ENCODE measurements at places on chromosomes 2 and 18.
A peak's percentile ranks its signal among the peaks of the same experiment; 100 is the strongest.

- no peak for DNase-seq
These were observed 2.8 kb downstream of the SNORC start for GRCh38 chr2:232872826-232873225.

DNA sequence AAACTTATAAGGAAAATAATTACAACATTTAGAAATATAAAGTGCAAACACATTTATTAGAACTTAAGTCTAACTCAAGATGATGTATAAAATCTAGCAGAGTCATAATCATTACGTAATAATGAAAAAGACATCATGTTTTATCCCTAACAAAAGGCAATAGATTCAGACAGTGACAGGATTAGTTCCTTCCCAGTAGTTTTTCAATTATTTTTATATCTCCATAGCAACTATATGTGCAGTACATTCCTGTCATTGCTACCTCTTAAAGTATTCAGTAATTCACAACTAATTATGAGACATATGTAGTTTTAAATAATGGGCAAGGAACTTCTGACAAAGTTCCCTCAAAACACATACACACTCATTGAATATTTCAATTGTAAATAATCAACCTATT, 687.9 kb downstream of the CCDC85A start:
- DNase-seq: no peak

DNA sequence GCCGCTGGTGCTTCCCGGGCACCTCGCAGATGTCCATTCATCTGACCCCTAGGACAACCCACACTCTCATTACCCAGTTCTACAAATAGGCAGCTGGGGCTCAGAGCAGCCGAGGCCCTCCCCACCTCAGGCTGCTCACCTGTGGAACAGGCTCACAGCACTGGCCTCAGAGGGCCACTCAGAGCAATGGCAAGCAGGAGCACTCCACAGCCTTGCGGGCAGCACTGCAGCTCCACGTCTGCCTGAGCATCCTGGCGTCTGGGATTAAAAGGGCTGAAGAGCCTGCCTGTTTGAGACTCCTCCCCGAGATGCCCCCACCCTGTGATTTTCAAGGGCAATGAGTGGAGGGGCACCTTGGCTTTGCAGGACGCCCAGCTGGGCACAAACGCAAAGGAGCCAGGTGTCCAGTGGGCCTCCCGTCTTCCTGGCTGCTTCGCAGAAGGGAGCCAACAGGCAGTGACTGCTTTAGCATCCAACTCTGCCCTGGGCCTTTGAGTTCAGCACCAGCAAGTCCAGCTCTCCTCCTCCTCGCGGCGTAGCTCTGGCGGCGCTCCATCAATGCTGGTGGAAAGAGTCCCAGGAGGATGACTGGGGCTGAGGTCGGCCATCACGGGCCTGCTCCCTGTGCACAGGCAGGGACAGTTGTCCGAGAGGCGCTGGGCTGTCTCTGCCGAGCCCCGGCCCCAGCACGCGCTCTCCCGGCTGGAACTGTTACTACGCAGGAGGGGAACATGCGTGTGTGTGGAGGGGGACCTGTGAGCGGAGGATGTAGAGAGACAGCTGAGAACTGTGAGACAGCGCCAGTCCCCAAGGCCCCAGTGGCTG, 297.2 kb downstream of the NDUFA10 start:
- no peak for DNase-seq

DNA sequence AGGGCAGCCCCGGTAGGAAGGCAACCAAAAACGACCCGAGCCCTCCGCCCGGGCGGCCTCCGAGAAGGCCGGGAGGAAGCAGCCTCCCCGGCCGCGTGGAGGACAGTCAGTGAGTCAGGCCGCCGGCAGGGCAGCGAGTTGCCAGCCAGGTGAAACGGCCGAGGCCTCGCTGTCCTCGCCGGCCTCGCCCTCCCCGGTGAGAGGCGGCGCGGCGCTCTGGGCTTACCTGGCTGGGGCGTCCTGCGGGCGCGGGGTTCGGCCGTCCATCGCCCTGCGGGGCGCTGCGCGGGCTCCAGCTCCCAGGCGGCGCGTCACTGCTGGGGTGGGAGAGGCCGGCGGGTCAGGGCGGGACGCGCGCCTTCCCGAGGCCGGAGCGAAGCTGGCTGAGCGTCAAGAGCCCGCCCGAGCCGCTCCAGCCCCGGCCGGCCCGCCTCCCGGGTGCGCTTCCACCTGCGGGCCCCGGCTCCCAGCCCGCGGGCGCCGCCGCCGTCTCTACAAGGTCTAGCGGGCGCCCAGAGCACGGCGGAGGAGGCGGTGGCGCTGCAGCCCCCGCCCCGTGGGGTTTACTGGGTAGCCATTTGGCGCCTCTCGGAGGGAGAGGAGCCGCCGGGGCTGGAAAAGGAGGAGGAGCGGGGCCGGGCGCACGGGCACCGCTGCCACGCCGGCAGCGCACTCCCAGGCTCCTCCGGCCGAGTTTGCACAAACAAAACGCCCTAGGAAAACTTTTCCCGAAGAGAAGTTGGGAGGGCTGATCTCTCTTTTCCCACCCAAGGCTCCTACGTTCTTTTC, 499 bp downstream of the COBLL1 start:
- peak; percentile 52 for DNase-seq

GRCh38 chr2:84856787-84857186, 24.1 kb downstream of the TRABD2A start:
- DNase-seq: no peak

GRCh38 chr2:22076454-22076853, 952.7 kb downstream of the TDRD15 start:
- no peak for DNase-seq

- no peak for DNase-seq
These were observed 594.8 kb downstream of the METTL4 start for GRCh38 chr18:1976484-1976883.

DNA sequence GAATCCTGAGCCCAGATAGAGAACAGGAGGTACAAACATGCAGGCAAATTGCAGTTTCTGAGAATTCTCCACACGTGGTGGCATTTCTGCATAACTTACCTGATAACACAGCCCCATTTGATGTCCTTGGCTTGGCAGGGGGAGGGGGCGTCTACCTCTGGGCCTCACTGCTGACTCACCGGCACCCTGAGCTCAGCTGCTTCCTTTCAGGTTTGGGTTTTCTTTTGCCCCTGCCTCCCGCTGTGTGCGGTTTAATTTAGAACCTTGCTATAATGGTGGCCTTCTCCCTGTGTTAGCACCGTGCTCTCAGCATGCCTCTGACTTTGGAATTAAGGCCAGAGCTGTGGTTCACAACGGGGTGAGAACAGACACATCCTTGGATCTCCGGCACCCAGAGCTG, 4.4 kb downstream of the CTIF start:
- DNase-seq: no peak

DNA sequence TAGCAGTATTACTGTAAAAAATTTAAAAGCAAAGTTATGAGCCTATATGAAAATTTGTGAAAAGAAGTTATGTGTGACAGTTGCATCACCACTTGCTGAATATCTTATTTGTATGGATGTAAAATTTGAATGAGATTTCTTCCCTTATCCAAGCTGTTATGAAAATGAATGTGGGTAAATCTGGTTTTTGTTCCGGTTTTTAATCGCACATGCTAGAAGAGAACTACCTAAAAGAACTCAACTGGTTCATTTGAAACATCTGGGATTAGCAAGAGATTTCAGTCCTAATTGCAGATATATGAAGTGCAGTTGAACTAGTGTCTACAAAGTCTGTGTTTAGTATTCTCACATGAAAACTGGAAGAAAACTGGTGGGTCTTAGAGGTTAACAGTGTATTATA, 467.1 kb upstream of the SPHKAP start:
- DNase-seq: no peak

- no peak for DNase-seq
These were observed 128.9 kb upstream of the OTOS start for GRCh38 chr2:240269380-240269779.

- DNase-seq: no peak
These were observed 42.1 kb upstream of the TAF1B start for GRCh38 chr2:9800975-9801726.

- peak; percentile 58 for DNase-seq
These were observed 58.3 kb downstream of the NFATC1 start for GRCh38 chr18:79453816-79454735.

DNA sequence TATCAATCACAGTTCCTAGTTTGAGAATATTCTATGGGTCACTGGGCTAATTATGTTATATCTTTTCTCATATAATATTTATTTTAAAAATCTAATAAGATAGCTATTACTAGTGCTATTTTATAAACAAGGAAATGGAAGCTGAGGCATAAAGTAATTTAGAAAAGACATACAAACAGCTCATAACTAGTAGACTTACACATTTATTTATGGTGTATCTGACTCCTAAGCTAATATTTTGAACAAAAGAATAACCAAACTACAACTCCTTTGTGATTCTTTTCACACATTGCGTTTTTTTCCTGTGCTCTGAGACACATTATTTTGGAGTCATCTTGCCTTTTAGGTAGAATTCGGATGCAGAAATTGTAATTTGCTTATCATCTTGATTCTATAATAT, 742.0 kb upstream of the LRRTM4 start:
- DNase-seq: no peak

GRCh38 chr2:3467654-3468053, 51.7 kb downstream of the ADI1 start:
- DNase-seq: no peak

GRCh38 chr2:134395779-134396178, 141.9 kb downstream of the MGAT5 start:
- no peak for DNase-seq

DNA sequence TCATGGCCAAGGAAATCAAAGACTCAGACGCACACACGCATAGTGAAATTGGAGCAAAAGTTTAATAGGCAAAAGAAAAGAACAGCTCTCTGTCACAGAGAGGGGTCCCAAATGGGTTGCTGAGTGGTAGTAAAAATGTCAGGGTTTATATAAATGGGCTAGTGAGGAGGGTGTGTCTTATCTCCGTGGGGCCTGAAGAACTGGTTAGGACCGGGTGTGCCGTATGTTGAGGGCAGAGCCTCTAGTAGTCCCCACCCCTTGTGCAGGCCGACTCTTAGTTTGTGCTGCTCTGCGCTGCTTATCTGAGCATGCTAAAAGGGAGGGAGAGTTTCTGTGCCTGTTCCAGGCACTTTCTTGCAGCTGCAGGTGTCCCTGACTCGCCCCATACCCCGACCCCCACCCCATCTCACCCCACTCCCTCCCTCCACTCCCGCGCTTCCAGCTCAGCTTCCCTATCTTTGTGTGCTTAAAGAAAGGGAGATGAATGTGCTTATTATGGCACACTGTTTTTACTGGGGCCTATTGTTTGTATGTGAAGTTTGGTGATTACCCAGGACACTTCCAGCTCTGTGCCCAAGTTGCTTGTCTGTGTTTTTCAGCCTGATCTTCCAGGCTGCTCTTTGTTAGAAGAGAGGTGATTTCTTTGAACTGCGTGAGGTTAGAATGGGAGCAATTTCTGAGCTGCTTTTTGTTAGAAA, 167.4 kb downstream of the SPAG16 start:
- no peak for DNase-seq

- DNase-seq: no peak
These were observed 300.9 kb upstream of the FBXO11 start for GRCh38 chr2:48207201-48207641.

- DNase-seq: no peak
These were observed 9.2 kb downstream of the PTPRN start for GRCh38 chr2:219300022-219300421.

DNA sequence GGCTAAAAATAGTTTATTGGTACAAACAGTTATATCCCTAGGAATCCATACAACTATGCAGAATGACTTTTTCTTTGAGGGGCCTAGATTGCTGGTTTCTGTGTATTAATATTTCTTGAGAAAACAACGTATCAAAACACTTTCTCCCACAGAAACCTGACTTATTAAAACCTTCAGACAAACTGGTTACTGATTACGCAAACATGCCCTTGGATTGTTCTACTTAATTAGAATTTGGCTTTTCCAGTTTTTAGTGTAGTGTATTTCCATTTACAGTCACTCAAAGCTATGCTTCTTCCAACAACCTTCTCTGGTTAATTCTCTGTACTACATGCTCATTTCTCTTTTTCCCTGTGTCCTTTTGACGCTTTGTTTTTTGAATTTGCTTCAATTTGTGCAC, 20.0 kb downstream of the VAPA start:
- DNase-seq: no peak

DNA sequence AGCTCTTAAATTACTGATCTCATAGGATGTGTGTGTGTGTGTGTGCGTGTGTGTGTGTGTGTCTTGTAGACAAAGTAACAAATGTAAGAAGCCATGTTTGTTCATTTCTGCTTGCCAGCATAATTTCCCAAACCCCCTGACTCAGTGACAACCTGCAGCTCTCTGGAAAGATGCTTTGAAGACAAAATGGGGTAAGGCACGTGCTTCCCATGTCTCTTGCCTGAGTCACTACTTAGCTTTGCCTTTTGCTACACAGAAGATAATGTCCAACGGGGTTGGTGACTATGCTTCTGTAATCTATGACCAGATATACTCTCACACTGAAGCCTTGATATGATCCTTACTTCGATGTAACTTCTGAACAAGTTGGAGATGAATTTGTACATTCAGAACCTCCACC, 332.0 kb downstream of the SLC4A3 start:
- no peak for DNase-seq

- DNase-seq: no peak
These were observed 24.1 kb downstream of the ADNP2 start for GRCh38 chr18:80133124-80133523.

- no peak for DNase-seq
These were observed 121.8 kb downstream of the GPR39 start for GRCh38 chr2:132538331-132538855.

GRCh38 chr2:9077691-9078090, 74.2 kb upstream of the MBOAT2 start:
- DNase-seq: no peak

- peak; percentile 11 for DNase-seq
These were observed 68.7 kb downstream of the KCTD1 start for GRCh38 chr18:26479681-26480079.

DNA sequence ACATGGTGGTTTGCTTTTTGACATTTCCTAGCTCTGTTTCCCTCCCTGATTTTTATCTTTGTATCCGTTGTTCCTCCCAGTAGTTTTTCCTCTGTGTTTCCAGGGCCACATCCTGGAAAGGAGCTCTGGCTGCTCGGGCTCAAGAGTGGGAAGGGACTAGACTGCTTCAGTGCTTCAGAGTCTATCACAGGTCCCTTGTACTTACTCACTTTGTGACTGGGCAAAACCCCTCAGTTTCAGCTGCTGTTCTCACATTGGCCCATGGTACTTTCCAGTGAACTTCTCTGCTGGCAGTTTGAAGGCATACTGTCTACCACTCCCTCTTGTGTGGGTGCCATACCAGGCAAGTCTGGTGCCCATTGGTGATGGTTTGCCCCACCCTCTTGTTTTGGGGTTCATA, 7.5 kb upstream of the STAMBP start:
- no peak for DNase-seq

DNA sequence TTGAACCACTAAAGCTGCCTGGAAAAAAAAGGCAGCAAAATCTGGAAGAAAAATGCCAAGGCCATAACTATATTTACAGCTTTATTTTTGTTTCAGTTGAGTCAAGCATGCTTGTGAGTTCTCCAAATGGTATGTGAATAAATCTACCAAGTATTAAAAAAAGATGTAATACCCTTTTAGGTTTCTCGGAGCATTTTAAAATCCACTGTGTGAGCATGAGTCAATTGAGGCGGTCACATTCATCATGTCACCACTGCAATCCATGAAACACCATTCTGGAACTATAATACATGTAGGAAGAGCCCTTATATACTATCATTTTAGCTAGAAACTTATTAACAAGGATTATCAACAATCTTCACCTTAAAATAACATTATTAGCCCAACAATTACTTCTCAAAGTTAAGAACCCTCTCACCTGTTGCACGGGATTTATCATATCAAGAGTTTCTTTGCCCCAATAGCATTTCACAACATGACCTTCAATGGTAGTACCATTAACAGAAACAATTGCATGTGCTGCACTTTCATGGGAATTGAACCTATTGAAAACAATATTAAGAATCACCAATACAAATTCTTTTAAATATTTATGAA, 24.2 kb upstream of the C2orf42 start:
- peak; percentile 82 for DNase-seq

- no peak for DNase-seq
These were observed 424.6 kb downstream of the METTL4 start for GRCh38 chr18:2146754-2147153.

Data from AG08395 (cell line).